Testis (tissue), 5 donors: ENCODE measurements at places on chromosomes 12 and 14. TPM values are rescaled to one million over a fixed set of nuclear protein-coding genes. Genes with fewer than 3 reads are reported as not detected.
A peak's percentile ranks its signal among the peaks of the same experiment; 100 is the strongest.

DNA sequence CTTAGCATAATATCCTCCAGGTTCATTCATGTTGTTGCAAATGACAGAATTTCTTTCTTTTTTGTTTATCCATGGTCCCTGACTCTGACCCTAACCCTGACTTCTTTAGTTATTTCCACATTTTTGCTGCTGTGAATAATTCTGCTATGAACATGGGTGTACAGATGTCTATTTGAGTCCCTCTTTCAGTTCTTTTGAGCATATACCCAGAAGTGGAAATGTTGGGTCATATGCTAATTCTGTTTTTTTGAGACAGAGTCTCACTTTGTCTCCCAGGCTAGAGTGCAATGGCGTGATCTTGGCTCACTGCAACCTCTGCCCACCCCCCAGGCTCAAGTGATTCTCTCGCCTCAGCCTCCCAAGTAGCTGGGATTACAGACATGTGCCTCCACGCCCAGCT, 33.1 kb downstream of the KNTC1 start:
- H3K4me3 ChIP-seq = no peak overlapping the region
- no peaks in the 10 kb centered on the region for H3K4me1 ChIP-seq
- H3K36me3 ChIP-seq = no peaks in the 10 kb centered on the region
- no peak for DNase-seq
- H3K27me3 ChIP-seq = no peaks in the 10 kb centered on the region

DNA sequence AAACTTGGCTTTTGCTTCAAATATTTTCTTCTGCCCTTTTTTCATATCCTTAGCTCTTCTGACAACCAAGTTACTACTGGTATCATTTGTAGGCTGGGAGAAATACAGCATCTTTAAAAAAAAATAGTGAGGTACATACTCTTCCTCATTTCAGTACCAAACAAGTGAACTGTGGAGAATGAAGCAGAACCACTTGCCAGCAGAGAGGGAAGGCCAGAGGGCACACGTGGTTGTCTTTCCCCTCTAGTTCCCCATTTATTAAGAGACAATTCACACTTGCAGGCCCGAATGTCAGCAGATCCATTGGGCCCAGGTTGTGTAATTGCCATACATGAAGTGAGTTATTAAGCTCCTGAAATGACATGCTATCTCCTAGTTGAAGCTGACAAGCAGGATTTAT, 3.2 kb downstream of the SUSD6 start:
- no peaks in the 10 kb centered on the region for H3K27me3 ChIP-seq
- DNase-seq = peak; percentile 53
- H3K4me3 ChIP-seq = no peak overlapping the region

DNA sequence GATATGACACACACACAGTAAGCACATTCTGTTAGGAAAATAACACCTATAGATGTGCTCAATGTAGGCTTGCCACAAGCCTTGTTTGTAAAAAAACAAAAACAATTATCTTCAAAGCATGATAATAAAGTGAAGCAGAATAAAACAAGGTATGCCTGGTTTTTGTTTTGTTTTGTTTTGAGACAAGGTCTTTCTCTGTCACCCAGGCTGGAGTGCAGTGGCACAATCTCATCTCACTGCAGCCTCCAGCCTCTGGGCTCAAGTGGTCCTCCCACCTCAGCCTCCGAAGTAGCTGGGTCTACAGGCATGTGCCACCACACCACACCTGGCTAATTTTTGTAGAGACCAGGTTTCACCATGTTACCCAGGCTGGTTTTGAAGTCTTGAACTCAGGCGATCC, 52.4 kb upstream of the MON2 start:
- H3K27ac ChIP-seq = no peak overlapping the region
- no peaks in the 10 kb centered on the region for H3K4me1 ChIP-seq
- H3K36me3 ChIP-seq = no peaks in the 10 kb centered on the region
- H3K4me3 ChIP-seq = no peak overlapping the region

The ANO2 gene
- 24.4 TPM for total RNA-seq

The DBX2 gene
- total RNA-seq = 2.5 TPM
